ENCODE measurements at places on chromosomes 2 and 18.
A peak's percentile ranks its signal among the peaks of the same experiment; 100 is the strongest.

GRCh38 chr2:241270531-241270930, 44.9 kb downstream of the HDLBP start:
- DNase-seq, result no peak

- peak; percentile 20 for DNase-seq
Measured at GRCh38 chr2:239106314-239106908, 258.5 kb downstream of the TWIST2 start.

DNA sequence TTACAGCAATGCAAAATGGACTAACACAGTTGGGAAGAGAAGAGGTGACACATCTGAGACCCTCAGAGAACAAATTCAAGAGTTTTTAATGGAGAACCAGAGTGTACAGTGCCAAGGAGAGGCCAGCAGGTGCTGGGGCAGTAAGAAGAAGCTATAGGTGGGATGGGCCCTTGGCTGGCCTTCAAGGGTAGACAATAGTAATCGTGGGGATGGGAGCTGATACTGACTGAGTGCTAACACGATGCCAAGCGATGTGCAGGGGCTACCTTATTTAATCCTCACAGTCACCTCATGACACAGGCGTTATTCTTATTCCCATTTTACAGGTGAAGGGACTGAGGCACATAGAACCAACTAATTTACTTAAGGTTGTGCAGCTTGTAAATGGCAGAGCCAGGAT, 131.9 kb upstream of the ID2 start:
- DNase-seq, result no peak

DNA sequence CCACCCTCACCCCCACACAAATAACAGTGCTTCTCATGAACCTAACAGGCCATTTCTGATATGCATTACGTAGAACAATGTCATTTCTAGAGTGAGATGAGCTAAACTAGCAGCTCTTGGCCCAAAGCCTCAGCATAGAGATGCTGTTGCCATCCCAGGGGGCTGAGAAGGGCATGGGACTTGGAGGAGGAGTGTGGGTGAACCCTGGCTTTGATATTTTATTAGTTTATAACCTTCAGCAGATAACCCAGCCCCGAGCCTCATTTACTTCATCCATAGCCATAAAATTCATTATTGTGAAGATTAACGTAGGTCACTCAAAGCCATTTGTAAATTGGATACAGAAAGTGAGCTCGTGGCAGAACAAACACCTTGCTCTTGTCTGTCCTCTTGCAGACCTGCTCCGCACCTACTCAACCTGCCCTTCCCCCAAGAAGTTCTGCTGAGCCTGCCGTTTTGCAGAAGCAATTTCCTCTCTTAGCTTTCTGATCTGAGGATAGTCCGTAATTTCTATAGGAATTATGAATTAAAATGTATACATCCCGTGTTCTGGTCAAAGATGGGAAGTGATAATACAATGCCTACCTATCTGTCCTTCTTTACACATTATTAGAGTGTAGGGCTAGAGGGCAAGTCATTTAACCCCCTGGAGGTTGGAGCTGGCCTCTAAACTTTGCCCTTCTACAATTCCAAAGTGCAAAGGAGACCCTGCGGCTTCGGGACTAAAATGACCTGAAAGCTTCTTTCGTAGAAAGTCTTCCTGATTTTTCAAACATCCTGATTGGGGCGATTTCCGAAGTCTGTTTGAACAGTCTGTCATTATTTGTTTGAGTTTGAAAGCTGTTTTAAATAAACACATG, 187.4 kb downstream of the BCL2 start:
- no peak for DNase-seq

- no peak for DNase-seq
Measured at GRCh38 chr2:70979626-70980025, 1.2 kb downstream of the ANKRD53 start.

DNA sequence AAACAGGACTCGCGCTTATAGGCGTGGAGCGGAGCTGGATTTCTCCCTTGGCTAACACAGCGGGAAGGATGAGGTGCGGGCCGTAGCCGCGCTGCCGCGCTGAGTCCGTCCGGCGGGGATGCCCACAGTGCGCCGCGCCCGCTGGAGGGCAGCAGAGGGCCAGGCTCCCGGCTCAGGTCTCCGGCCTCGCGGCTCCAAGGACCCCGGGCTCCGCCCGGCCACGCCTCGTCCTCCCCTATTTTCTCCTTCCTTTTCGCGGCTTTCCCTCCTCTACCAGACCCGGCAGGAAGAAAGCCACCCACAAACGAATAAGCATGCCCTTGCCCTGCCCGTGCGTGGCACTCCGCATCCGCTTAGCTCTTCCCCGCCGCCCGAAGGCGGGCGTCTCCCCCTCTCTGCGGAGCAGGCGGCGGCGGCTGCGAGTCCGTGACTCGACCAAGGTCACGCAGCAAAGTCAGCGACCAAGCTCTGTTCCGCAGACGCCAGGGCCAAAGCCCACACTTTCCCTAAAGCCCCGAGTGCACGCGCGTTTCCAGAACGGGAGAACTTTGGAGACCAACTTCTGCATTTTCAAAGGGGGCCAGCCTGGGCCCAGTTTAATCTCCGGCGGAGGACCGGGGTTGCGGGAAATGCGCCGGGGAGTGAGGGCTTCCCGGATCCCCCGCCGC, 48.5 kb downstream of the KCNIP3 start:
- no peak for DNase-seq

GRCh38 chr2:214401580-214401979, 9.3 kb upstream of the VWC2L start:
- no peak for DNase-seq

- no peak for DNase-seq
Measured at GRCh38 chr2:43228321-43228751, 1.9 kb upstream of the ZFP36L2 start.

DNA sequence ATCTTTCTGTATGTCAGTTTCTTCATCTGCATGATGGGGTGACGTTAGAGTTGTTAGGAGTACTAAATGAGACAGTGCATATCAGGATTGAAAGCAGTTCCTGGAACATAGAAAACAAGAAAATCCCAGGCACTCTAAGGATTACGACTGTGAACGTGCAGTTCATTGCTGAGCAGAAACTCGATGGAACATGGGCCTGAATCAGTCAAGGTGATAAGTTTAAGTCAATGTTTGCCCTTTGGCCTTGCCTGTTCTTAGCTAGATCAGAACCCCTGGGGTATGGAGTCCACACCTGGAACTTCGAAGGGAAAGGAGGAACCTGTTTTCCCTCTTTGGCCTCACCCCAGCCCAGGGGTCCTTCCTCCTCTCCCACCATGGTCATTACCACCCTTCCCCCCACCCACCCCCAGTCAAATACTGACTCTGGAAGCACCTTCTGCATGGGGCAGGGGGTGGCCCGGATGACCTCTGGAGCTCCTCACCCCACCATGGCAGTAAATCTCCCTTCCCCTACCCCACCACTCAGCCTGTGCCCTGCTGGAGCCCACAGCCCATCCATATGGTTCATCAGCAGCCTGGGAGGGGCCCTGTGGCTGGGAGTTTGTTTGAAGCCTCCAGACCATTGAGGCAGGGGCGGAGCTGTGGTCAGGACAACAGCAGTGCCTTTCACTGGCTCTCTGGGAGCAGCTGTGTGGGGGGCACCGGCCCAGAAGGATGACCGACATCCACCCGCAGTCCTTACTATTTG, 164.1 kb downstream of the SMAD7 start:
- DNase-seq, result no peak

- no peak for DNase-seq
Measured at GRCh38 chr2:57936216-57936615, 110.4 kb upstream of the VRK2 start.

DNA sequence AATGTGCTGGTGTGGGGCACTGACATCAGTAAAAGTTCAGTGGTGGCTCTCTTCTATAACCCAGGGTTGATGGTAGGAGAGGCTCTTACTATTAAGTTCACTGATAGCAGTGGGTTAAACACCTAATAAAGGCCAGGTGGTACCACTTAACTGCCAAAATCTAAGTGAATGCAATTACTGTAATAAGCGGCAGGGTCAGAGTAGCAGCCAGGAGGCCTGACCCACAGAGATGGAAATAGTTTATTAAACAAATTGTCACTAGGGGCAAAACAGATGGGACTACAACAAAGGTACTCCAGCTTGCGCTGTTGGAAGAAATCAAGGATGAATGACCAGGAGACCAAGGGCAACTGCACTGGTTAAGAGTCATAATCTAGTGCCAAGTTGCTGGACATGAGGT, 26.6 kb downstream of the ZSWIM2 start:
- no peak for DNase-seq

DNA sequence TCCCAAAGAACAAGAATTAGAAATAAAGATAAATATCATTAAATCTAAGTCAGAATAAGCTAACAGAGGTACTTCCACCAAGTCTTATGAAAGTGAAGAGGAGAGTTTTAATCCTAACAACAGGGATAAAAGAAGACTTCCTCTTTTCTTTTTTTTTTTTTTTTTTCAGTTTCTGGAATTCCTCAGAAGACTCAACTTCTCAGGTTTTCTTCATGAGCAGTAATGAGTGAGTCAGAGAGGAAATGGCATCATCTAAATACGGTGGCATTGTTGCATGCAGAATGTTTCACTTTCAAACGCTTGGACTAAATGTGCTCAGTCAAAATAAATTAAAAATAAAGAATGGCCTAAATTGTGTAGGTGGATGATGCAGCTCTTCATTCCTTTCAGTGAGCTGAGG, 45.6 kb upstream of the ARHGAP15 start:
- peak; percentile 44 for DNase-seq

DNA sequence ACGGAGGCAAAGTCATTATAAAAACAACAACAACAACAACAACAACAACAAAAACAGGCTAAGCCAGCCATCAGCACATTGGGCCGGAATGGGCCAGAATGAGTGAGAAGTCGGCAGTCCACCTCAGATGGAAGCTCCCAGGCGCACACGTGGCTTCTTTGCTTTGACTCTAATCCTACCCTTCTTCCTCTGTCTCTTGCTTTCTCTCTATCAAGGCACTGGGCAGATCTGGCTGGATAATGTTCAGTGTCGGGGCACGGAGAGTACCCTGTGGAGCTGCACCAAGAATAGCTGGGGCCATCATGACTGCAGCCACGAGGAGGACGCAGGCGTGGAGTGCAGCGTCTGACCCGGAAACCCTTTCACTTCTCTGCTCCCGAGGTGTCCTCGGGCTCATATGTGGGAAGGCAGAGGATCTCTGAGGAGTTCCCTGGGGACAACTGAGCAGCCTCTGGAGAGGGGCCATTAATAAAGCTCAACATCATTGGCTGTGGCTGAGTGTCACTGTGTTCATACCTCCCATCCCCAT, 52.2 kb downstream of the MARCO start:
- no peak for DNase-seq

DNA sequence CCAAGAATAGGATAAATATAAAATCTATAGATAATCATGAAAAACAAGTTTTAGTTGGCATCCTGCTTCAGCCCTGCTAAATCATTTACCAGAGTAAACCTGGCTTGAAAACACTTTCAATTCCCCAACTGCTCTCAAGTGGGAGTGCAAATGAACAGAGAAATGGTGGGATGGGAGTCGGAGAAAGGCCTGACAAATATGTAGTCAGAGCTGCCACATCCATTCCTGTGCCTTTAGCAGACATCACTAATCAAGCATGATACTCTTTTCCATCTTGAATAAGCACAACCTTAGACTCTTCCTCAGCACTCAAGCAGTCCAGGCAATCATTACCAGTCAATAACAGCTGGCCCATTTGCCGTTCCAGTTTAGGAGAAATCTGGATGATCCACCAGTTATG, 101.3 kb downstream of the ANKRD44 start:
- no peak for DNase-seq

DNA sequence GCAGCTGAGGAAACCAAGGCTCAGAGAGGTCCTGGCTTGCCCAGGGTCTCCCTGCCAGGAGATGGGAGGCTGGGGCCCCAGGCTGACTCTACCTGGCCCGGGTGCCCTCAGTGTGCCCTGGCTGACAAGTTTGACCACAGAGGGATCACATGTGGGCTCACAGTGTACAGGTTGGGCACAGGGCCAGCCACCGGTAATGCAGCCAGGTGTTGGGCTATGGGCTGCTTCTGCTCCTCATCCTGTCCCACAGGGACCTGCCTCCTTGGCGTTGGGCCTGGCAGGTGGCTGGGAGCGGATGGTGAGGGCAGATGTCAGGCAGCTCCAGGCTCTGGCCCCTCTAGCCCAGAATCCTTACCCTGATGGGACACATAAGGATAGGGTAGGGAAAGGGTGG, 250.5 kb downstream of the LOXHD1 start:
- no peak for DNase-seq
